ENCODE measurements at places on chromosomes 1 and 21.
A peak's percentile ranks its signal among the peaks of the same experiment; 100 is the strongest.

DNA sequence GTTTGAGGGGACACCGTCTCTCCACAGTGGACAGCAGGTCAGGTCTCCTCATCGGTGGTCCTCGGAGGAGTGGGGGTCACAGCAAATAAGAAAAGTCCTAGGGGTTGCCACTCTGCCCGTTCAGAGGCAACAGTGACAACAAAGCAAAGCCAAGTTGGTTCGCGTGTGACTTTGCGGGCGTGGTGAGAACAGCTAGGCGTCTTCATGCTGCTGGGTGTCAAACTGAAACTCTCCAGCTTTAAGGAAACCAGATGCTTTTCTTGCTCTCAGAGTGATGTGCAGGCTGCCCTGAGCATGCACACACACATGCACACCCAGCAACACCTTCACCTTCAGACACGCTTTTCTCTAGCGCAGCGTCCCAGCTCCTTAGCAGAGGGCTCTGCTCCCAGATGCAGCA lies 70.1 kb upstream of the ARHGEF16 start:
- DNase-seq: no peak

GRCh38 chr1:80656641-80657040 lies 1144.1 kb upstream of the ADGRL2 start:
- no peak for DNase-seq

DNA sequence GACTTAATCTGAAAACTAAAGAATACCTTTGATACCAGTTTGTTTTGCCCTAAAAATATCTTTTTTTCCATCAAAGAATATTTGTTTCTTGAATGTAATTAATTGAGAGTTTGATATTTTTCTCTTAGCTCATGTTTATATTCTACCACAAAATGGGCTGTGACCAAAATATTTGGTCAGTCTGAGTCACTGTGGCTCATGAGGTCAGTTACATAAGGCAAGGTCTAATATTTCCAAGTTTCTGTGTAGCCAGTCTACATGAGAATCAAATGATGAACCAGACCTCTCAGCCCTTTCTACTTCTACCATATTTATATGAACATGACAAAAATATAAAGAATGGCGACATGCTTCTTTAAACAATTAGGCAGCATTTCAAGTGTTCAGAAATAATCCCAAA lies 83.0 kb upstream of the IVNS1ABP start:
- DNase-seq: no peak

DNA sequence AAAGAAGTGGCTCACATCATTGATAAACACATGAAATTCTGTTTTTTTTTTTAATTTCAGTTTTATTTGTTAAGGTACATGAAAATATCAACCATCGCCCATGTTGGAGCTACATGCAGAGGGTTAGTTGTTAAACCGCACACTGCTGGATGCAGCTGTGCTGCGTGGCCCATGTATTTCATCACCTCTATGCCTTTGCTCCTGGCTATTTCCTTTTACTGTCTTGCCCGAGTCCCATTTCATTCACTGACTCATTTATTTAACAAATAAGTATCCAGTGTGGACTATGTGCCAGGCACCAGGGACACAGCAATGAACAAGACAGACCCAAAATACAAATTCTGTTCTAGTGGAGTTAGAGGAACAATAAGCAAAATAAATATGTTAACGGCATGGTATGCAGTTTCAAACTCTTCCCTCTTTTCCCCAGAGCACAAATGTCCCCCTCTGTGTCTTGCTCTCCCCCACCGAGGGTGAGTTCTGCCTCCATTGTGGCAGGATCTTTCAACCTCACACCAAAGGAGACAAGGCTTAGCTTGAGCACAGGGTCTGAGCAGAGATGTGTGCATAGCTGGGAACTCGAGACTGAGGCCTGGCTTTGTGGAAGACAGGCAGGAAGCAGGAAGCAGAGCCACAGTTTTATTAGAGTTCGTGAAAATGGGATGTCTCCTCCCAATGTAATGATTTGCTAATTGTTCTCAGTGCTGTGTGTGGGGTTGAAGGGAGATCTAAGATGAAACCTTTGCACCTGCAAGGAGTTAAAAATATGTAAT lies 44.6 kb downstream of the MAN1C1 start:
- no peak for DNase-seq

GRCh38 chr1:30044656-30045144 lies 678.7 kb downstream of the MATN1 start:
- no peak for DNase-seq

GRCh38 chr1:70205071-70205433 lies 327 bp downstream of the LRRC40 start:
- DNase-seq: no peak

DNA sequence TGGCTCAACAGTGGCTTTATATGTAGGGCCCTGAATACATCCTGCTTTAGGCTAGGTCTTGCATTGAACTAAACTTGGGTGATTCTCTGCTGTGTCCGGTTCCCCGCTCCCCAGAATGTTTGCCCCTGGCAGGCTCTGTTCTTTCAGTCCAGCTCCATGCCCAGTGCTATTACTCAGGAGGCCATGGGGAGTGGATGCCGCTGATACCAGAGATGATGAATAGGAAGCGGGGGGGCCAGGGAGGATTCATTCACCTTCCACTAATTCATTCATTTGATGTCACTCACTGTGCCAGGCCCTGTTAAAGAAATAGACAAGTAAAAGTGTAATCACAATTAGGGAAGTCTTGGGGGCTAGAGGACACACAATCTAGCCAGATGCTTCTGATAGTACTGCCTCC lies 83.8 kb downstream of the TMEM53 start:
- DNase-seq: no peak

- no peak for DNase-seq
Measured at GRCh38 chr1:214124915-214125314, 137.1 kb downstream of the PROX1 start.

DNA sequence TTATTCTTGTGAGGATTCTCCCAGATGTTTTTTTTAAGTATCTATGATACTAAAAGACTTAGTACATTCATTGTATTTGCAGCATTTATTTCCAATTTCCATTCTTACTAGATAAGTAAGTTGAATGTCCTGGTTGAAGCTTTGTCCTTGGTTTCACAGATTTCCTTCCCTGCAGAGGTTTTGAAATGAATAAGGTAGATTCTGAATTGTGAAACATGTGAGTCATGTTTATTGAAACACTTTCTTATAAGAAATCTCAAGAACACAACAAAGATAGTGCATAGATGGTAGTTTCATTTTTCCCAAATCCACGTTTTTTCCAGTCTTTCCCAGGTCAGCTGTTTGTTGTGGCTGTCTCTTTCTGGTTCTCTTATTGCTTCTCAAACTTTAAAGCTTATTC lies 24.8 kb downstream of the GABPA start:
- DNase-seq: no peak

- DNase-seq: no peak
Measured at GRCh38 chr21:17784604-17785402, 34.4 kb downstream of the C21orf91 start.

- peak; percentile 66 for DNase-seq
Measured at GRCh38 chr1:12177999-12178441, 11.2 kb downstream of the TNFRSF1B start.

GRCh38 chr1:109197158-109198042 lies 16.3 kb upstream of the SARS1 start:
- DNase-seq: no peak

DNA sequence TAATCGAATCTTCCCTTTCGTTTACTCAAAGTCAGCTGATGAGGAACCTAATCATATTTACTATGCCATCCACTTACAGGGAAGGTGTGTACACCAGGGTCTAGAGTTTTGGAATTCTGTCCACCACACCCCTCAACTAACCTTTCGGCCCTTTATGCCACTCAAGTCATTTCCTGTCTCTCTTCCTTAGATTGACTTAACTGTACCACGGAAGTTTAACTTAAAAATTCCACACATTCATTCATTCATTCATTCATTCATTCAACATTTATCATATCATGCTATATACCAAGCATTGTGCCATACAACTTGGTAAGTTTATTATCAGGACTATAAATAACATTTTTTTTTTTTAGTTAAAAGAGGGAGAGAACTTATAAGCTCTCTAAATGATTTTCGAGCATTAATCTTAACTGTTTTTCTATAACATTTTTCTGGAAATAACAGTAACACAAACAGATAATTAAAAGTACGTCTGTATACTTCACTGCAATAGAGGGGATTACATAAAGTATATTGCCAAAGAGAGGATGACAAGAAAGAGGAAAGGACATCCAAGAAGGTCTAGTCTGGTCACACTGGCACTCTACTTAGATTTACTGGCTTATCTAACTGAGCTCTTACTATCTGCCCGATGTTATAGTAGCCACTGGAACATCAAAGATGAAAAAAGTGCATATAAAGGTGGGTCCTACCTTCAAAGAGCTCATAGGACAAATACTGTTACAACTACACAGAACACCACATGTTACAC lies 243.7 kb downstream of the PBX1 start:
- DNase-seq: no peak

DNA sequence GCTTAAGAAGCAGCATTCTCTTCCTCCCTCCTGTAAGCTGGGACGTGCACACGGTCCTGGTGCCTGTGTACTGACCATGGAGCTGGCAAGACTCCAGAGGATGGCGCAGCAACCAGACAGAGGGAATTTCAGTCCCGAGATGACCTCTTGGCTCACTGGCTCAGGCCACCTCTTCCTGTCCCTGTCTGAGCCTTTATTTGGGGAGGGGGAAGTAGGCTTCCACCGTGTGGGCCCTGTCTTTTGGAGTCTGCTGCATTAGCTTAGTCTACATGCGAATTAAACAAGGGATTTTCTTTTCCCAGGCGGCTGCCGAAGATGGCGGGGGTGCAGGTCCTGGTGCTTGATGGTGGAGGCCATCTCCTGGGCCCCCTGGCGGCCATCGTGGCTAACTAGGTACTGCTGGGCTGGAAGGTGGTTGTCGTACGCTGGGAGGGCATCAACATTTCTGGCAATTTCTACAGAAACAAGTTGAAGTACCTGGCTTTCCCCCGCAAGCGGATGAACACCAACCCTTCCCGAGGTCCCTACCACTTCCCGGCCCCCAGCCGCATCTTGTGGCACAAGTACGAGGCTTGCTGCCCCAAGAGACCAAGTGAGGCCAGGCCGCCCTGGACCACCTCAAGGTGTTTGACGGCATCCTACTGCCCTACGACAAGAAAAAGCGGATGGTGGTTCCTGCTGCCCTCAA lies 10.2 kb downstream of the IL24 start:
- no peak for DNase-seq

GRCh38 chr1:17795081-17795809 lies 40.1 kb downstream of the ACTL8 start:
- DNase-seq: no peak

- DNase-seq: no peak
Measured at GRCh38 chr1:33010932-33011731, 25.6 kb downstream of the AK2 start.

DNA sequence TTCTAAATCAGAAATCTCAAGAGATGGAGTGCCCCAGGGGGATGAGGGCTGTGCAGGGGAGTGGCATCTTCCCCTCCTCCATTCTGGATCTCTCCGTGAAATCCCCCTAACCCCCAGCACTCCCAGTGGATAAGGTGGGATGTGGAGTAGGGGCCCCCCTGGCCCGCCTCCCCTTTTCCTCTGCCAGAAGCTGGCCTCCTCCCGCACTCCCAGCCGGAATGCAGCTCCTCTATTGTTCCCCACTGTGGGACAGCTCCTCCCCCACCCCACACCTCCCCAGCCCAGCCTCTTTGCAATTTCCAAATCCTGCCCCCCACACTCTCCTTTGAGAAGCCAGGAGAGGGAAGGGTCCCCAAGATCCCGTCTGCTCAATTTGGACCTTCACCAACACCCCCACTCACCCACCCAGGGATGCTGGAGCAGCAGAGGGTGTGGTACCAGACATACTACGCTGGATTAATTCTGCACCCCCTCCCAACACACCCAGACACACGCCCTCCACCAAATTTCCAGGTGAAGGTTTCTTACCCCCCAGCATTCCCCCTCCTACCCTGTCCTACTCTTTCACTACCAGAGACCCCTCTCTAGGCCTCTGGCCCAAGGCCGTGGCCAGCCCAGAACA lies 1.9 kb downstream of the MEX3A start:
- DNase-seq: no peak

DNA sequence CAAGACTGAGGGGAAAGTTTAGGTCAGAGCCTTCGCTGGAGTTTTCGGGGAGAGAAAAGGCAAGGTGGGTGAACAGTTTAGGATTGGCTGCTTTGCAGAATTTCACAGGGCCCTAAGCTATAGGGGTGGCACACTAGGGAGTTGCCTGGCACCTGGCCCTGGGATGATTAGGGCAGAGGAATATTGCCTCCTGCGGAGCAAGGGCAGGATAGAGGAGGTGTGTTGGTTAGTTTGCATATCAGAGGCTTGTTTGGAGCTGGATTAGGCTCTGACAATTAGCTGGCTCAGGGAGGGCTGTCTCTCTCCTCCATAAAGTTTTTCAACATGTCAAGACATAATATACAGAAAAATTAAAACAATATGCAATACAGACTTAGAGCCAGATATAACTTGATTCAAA lies 436.4 kb downstream of the DISC1 start:
- no peak for DNase-seq

- no peak for DNase-seq
Measured at GRCh38 chr1:183027031-183027430, 3.8 kb downstream of the LAMC1 start.

- no peak for DNase-seq
Measured at GRCh38 chr1:227709451-227709850, 25.7 kb downstream of the JMJD4 start.

DNA sequence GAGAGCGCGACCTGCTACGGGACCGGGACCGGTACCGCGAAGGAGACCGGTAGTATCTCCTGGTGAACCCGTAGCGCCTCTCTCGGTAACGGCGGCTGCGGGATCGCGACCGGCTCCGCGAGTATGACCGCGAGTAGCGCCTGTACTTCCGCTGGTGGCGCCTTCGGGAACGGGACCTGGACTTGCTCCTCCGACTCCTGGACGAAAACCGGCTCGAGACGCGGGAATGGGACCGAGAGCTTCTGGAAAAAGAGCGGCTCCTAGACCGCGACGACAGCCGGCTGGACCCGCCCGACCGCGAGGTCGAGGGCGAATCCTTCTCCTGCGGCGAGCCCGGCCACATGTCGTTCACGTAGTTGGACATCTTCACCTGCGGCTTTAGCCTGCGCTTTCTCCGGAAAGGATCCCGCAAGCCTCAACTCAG lies 642 bp downstream of the RSRP1 start:
- no peak for DNase-seq

DNA sequence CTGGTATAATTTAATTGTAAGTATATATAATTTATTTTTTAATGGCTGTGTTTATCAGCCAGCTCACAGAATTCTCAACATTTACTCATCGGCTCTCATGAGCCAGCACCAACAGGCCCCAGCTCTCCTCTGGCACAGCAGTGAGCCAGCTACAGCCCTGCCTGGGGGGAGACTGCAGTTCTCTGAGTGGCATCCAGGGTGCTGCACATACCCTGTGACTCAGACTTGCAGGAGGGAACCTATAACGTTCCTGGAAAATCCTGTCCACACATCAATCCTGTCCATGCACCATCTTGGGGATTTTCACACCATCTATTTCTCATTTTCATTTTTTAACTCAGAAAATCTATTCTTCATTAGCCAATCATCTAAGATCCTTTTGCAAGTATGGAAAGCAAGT lies 36.5 kb downstream of the FHAD1 start:
- no peak for DNase-seq

GRCh38 chr21:35730325-35730724 lies 330.0 kb downstream of the SETD4 start:
- DNase-seq: no peak
